ENCODE measurements at places on chromosomes 13 and 19.

GRCh38 chr19:39308531-39309304, 11.9 kb downstream of the LRFN1 start:
- DNase-seq: no peak

- no peak for DNase-seq
These were observed 577.9 kb downstream of the IRS2 start for GRCh38 chr13:109208522-109208921.

- no peak for DNase-seq
These were observed 120.9 kb downstream of the NUFIP1 start for GRCh38 chr13:44868397-44868796.

GRCh38 chr13:114151031-114151430, 18.6 kb upstream of the RASA3 start:
- DNase-seq: no peak

- DNase-seq: no peak
These were observed 279.9 kb downstream of the NHLRC3 start for GRCh38 chr13:39318161-39318560.

- no peak for DNase-seq
These were observed 246.6 kb downstream of the TSHZ3 start for GRCh38 chr19:31102674-31103073.

GRCh38 chr13:66937423-66937822, 292.7 kb downstream of the PCDH9 start:
- no peak for DNase-seq

- DNase-seq: peak; percentile 86
These were observed 14.1 kb upstream of the AKAP8L start for GRCh38 chr19:15432629-15433518.

DNA sequence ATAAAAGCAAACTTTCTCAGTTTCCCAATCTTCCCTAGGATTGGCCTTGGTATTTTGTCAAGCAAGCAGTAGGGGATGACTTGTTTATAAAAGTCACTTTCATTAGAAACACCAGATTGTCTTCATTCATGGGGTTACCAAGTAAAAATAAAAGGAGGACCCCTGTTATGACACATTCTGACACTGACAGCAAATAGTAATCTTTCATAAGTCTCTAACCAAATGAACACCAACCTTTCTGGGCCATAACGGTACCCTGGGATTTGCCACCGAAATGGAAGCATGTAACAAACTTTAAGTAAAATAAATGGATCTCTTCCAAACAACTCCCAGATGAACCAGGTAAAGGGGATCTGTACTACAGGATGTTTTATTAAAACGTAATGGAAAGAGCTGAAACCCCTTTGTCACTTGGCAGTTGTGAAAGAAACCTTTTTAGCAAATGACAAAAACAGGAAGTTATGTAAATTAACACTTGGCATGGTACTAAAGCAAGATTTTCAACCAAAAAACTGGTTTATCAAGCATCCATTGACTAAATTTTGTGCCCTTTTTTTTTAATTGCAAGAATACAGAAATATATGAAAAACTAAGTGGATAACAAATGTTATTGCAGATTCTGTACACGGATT, 335.6 kb downstream of the RBM26 start:
- DNase-seq: no peak

DNA sequence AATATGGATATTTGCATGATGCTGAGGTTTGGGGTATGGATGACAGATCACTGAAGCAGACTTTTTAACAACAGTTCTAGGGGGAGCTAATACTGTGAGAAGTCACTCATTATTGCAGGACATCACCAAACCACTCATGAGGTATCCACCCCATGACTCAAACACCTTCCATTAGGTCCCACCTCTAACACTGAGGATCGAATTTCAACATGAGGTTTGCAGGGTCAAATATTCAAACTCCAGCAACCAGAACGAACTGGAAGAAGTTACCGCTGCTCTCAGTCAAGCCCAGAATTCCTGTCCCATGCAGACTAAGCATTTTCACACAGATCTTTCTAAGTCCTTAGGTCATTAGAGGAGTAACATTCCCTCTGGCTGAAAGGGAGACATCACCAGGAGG, 758.9 kb downstream of the UQCRFS1 start:
- no peak for DNase-seq

- DNase-seq: no peak
These were observed 23.8 kb downstream of the PRKD2 start for GRCh38 chr19:46692918-46693722.

GRCh38 chr19:45769821-45770191, 754 bp upstream of the SIX5 start:
- DNase-seq: no peak

- DNase-seq: no peak
These were observed 44.8 kb downstream of the TSSK6 start for GRCh38 chr19:19470579-19470978.

DNA sequence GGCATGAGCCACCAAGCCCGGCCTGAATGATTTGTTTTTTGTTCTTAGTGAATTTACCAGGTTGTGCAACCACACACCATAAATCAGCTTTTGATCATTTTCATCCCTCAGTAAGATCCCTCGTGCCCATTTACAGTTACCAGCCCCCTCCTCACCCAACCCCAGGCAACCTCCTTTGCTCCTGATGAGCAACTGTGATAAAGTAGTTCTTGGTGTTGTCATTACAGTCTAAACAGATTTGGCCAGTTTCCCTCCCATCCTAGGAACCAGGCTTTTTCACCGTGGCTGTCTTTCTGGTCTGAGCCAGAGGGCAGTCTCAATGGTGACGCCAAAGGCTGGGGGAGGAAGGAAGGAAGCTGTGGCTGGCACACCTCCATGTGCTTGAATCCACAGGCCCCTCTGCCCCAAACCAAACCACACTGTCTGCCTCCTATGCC, 61.2 kb upstream of the WDFY2 start:
- no peak for DNase-seq

- no peak for DNase-seq
These were observed 180.9 kb downstream of the PCCA start for GRCh38 chr13:100269837-100270236.

DNA sequence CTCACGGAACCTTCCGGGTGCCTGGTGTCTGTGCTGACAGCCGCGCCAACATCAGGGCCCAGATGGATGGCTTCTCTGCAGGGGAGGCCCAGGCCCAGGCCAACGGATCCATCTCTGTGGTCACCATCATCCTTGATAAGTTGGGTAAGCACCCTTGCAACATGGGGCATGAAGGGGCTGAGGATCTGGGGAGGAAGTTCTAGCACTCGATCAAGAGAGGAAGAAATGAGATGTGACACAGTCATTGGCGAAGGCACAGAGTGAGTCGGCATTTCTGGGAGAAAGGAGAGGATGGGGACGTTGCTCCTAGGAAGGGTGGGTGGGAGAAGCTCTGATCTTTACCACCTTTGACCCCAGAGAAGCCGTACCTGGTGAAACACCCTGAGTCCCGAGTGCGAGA, 4.4 kb downstream of the CILP2 start:
- no peak for DNase-seq

All from NCI-H1092 (cell line).